Thyroid gland (tissue), 4 donors: ENCODE measurements at places on chromosomes 12 and 14.

- no peak for DNase-seq
These were observed 121.4 kb upstream of the HIF1A start for GRCh38 chr14:61573748-61574513.

DNA sequence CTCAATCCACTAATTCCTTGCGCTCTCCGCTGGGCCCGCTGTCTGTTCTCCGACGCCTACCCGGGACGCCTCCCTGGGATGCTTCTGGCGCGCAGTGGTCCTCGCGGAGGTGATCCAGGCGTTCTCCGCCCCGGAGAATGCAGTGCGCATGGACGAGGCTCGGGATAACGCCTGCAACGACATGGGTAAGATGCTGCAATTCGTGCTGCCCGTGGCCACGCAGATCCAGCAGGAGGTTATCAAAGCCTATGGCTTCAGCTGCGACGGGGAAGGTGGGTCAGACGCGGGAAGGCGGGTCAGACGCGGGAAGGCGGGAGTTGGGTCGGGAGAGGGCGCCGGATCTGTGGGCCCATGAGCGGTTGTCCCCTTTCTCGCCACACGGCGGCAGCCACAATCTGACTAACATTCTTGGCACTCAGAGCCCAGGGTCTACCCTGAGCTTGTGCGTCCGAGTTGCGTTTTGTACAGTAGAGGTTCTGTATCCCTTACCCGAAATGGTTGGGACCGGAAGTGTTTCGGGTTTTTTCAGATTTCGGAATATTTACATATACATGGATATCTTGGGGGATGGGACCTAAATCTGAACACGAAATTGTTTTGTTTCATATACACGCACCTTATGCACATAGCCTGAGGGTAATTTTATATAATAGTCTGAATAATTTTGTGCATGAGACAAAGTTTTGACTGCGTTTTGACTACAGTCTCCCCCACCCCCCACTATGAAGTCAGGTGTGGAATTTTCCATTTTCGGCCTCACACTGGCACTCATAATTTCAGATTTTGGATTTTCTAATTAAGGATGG, 762 bp downstream of the C12orf57 start:
- peak; percentile 96 for DNase-seq

- DNase-seq, result no peak
These were observed 1.8 kb upstream of the MEG3 start for GRCh38 chr14:100824091-100824551.

DNA sequence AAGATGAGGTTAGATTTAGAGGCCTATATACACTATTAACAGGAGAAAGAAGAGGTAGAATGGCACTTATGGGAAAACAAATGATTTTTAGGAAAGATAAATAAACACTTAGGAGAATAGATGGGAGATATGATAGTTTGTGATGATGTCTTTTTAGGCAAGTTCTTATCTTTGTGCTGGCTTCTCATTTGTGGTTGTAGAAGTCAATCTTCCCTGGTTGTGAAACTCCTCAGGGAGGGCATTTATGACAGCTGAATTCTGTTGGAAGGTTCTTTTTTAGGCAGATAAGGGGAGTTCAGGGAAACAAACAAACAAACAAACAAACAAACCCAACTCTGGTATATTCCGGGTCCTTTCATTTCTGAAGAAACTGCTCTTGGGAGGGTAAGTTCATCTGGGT, 311.8 kb downstream of the AEBP2 start:
- no peak for DNase-seq

DNA sequence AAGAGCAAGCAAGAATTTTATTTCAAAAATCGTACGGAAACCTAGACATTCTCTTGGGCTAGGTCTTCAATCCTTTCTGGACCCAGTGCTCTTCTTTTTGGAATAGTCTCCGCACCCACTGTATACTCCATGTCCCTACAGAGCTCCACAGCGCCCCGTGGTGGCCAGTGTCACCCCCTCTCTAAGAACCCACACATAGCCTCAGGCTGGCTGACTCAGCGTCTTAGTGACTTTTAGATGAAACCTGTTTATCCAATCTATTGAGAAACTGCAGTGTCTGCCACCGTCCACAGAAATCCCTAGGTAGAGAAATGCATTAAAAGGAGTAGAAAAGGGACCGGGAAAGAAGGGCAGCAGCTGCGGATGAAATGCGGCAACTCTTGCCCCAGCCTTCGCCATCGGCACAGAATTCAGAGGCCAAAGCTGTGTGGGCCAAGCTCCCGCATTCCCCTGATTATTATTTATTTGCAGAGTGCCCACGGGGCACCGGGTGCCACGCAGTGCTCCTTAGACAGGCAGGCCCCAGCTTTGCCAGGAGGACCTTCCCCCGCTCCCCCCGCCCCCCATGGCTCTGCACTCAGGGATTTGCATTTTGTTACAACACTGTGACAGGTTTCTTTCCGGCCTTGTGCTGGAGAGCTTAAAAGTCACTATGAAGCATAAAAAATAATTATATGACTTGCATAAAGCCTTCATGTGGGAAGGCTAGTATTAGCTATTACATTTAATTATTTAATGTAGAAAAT, 170.1 kb upstream of the FKBP4 start:
- DNase-seq, result no peak

- DNase-seq, result no peak
These were observed 363.4 kb downstream of the MED13L start for GRCh38 chr12:115914122-115914521.

DNA sequence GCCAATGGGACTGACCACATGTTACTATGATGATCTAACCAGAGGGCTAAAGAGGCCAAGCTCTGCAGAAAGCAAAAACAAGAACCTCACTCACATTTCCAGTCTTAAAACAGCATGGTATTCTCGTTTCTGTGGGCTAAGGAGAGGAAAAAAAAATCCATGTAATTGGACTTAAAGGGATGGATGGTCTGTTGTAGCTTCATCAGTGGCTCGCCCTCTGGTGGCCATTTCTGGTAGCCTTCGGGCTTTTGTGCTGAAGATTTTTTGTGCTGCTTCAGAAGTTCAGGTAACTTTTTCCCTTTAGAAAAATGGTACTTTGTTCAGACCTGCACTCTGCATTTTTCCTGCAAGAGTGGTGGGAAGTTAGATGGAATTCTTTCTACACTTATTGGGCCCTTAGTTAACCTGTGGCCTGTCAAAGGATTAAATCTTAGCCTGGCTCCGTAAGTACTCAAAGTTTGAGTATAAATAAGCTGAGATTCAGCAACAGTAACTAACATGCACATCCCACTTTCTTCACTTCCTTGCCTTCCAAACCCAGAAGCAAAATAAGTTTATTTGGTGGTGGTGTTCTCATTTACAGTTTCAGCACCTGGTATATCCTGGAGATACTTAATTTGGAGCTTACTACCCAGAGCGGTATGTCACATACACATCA, 22.3 kb downstream of the DCAF4 start:
- DNase-seq, result peak; percentile 77

DNA sequence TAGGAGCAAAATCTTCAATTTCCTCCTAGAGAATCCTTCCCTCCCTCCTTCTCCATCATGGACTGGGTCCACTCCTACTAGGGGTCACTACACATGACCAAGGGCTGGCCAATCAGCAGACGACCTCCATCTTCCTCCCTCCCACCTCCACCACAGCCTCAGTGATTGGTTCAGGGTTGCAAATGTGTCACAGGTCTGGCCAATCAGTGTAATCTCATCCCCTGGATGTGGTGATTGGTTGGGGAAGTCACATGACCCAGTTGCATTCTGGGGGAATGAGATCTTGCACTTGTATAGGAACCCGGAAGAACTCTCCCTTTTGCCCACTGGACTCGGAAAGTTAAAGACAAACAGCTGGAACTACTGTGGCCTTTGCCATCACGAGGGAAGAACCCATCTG, 169.2 kb downstream of the PIWIL1 start:
- no peak for DNase-seq

- peak; percentile 14 for DNase-seq
These were observed 1.4 kb downstream of the RIMBP2 start for GRCh38 chr12:130714591-130715149.

- DNase-seq, result no peak
These were observed 85.0 kb downstream of the ITPK1 start for GRCh38 chr14:93030761-93031160.

DNA sequence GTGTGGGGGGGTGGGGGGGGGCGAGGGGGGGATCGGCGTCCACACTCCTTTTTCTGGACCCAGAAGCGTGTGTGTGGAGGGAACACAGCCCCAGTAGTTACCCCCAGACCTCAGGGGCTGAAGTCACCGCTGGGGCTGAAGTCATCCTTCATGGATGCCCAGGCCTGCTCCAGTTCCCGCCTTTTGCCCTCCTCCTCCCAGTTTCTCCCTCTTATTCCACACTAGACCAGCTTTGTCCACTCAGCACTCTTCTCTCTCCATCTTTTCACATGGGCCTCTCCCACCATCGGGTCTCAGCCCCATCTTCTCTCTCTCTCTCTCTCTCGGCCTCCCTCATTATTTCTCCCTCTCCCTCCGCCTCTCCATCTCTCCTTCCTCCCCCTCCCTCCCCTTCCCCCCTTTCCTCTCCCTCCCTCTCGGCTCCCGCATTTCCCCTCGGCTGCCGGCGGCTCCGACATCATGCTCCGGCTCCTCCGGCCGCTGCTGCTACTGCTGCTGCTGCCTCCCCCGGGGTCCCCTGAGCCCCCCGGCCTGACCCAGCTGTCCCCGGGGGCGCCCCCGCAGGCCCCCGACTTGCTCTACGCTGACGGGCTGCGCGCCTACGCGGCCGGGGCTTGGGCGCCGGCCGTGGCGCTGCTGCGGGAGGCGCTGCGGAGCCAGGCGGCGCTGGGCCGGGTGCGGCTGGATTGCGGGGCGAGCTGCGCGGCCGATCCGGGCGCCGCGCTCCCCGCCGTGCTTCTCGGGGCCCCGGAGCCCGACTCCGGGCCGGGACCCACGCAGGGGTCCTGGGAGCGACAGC, at the start of gene P3H3:
P3H3 (plus strand) TSS at position 426 of the 799 bp plus-strand sequence; CDS start at position 460, 34 bp downstream.
- peak; percentile 25 for DNase-seq

DNA sequence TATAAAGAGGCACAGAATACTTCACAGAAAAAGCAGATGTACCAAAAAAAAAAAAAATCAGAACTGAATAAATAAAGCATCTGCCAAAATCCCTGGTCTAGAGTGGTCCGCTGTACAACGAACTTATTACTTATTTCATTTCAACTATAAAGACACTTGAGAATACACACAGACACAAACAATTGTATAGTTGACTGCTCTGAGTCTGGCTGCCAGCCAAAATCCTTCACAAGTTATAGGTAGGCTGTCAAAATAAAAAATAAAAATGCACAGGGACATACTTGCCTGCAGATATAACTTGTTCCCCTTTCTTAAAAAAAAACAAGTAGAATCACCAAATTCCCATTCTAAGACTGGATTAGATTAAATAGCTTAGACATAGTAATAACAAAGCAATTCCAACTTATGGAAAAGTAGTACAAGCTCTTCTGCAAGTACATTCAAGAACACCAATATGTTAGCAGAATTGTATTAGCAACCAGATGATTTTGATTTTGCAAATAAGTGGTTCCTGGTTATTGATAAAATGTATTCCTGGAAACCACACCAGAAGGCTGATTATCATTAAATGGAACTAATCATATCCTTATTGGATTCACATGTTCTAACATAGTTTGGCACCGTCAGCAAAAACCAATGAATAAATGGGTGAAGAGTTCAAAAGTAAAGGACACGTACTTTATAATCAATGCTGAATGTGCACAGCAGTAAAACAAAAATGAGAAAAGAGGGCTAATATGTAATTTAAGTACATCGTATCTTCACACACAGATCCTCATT, 248.5 kb downstream of the NELL2 start:
- DNase-seq, result no peak

DNA sequence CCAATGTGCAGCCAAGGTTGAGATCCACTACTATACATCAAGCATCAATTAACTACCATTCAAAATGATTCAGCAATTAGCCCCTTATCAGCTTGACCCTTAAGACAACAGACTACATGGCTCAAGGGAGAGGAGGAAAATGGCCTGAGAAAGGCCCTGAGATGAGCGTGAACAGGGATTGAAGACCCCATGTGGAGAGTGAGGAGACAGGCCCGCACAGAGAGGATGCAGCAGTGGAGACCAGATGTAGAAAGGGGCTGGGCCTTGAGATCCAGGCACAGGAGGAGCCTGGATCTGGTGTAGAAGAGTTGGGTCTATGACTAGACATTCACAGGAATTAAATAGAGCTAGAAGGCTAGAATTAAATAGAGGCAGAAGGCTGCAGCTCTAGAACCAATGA, 229.1 kb downstream of the MON2 start:
- no peak for DNase-seq

- peak; percentile 92 for DNase-seq
These were observed 6.0 kb downstream of the GAPDH start for GRCh38 chr12:6540181-6540877.
